ENCODE measurements at places on chromosomes 6 and 20.

GRCh38 chr20:57266291-57267157, at the start of gene BMP7:
Gene BMP7 (minus strand): TSS chr20:57266641. CDS start chr20:57266122, 519 bp downstream.
- H3K36me3 ChIP-seq: no peaks in the 10 kb centered on the region
- no peak within 1 kb of the TSS for H3K27ac ChIP-seq
- DNase-seq: no peak
- H3K4me3 ChIP-seq: no peak within 1 kb of the TSS
- H3K4me1 ChIP-seq: peaks cover 3% of the 10 kb centered on the region

DNA sequence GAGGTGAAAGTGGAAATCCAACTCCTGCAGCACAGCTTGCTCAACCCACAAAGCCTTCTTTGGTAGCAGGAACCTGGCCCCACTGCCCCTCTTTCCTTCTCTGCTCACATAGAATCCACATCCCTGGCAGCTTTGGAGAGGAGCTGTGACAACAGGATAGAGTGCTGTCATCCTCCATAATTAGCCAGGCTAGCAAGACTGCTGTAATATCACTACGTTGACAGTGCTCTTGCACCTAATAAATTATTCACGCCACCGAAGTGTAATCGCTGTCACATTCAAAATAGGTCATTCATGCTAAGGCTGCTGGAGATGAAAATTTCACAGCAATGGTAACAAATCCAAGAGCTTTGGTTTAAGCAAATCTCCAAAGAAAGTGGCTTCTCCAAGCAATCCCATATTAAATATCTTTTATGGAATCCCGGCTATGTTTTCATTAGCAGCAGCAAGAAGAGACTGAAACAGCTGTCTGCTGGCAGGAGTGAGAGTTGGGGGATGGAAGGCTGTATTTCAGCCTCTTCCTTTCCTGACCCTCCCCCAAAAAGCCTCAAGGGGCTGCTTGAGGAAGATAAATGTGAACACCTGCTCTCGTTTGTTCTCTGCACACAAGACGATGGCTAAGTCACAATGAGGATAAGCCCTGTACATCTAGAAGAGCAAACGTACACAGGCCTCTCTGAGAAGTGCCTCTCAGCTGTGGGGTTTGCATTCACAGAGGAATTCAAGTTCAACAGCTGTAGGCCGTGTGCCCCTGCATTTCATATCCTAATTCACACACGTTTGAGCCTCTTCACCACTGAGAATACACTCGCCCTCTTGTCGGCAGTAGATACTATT, 16.5 kb downstream of the RIPOR2 start:
- peaks cover 71% of the 10 kb centered on the region for H3K36me3 ChIP-seq
- peak overlapping the region; percentile 46 for H3K27ac ChIP-seq
- peak overlapping the region; percentile 48 for H3K4me3 ChIP-seq
- no peaks in the 10 kb centered on the region for H3K27me3 ChIP-seq
- DNase-seq: no peak

- no peaks in the 10 kb centered on the region for H3K36me3 ChIP-seq
- H3K27me3 ChIP-seq: peaks cover 2% of the 10 kb centered on the region
- no peak overlapping the region for H3K4me3 ChIP-seq
- H3K27ac ChIP-seq: no peak overlapping the region
- peaks cover 5% of the 10 kb centered on the region for H3K4me1 ChIP-seq
- no peak for DNase-seq
These were observed 391.8 kb downstream of the CDC5L start for GRCh38 chr6:44779130-44779826.

- no peak overlapping the region for H3K27ac ChIP-seq
- H3K4me1 ChIP-seq: no peaks in the 10 kb centered on the region
- H3K27me3 ChIP-seq: peaks cover 5% of the 10 kb centered on the region
- DNase-seq: no peak
- no peaks in the 10 kb centered on the region for H3K36me3 ChIP-seq
- H3K4me3 ChIP-seq: no peak overlapping the region
These were observed 50.5 kb downstream of the CFAP61 start for GRCh38 chr20:20102716-20103258.

GRCh38 chr6:170283212-170284081, 7.4 kb downstream of the DLL1 start:
- no peak overlapping the region for H3K4me3 ChIP-seq
- no peak overlapping the region for H3K27ac ChIP-seq
- no peak for DNase-seq
- H3K36me3 ChIP-seq: no peaks in the 10 kb centered on the region

DNA sequence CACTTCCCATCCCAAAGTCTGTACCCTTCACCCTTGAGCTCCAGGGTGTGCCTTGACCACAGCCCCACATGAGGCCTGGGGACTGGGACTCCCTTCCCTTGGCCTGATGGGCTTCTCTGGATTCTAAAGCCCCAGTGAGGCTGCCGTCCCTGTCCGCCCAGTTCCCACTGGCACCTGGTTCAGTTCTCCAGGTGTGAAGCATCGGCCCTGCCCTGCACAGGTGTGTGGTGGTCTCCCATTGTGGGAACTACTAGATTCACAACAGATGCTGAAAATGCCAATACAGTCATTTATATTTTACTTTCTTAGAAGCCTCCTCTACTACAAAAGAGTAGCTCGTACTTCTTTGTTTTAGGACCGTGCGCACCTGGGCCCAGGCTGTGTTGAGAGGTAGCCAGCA, 72.8 kb downstream of the TTLL2 start:
- H3K36me3 ChIP-seq: no peaks in the 10 kb centered on the region
- no peak overlapping the region for H3K4me3 ChIP-seq
- no peaks in the 10 kb centered on the region for H3K27me3 ChIP-seq
- no peaks in the 10 kb centered on the region for H3K4me1 ChIP-seq

- H3K27me3 ChIP-seq: no peaks in the 10 kb centered on the region
- no peak for DNase-seq
- no peak overlapping the region for H3K4me3 ChIP-seq
- no peak overlapping the region for H3K27ac ChIP-seq
These were observed 167.2 kb upstream of the THEMIS start for GRCh38 chr6:128068119-128068479.

- DNase-seq: no peak
- peaks cover 2% of the 10 kb centered on the region for H3K36me3 ChIP-seq
- H3K4me1 ChIP-seq: peaks cover 4% of the 10 kb centered on the region
- no peak overlapping the region for H3K4me3 ChIP-seq
- no peak overlapping the region for H3K27ac ChIP-seq
- H3K27me3 ChIP-seq: no peaks in the 10 kb centered on the region
These were observed 25.5 kb downstream of the FASTKD5 start for GRCh38 chr20:3134151-3134550.

GRCh38 chr6:89749918-89750317, 69.7 kb downstream of the MDN1 start:
- H3K27me3 ChIP-seq: no peaks in the 10 kb centered on the region
- no peak for DNase-seq
- H3K27ac ChIP-seq: no peak overlapping the region
- H3K4me3 ChIP-seq: no peak overlapping the region
- peaks cover 53% of the 10 kb centered on the region for H3K36me3 ChIP-seq

GRCh38 chr6:39530201-39530759, 194.9 kb downstream of the KIF6 start:
- DNase-seq: peak; percentile 4
- peaks cover 2% of the 10 kb centered on the region for H3K27me3 ChIP-seq
- no peak overlapping the region for H3K4me3 ChIP-seq
- H3K4me1 ChIP-seq: peaks cover 3% of the 10 kb centered on the region

GRCh38 chr6:136014454-136015437, 163.2 kb downstream of the PDE7B start:
- H3K27ac ChIP-seq: no peak overlapping the region
- H3K4me3 ChIP-seq: no peak overlapping the region

DNA sequence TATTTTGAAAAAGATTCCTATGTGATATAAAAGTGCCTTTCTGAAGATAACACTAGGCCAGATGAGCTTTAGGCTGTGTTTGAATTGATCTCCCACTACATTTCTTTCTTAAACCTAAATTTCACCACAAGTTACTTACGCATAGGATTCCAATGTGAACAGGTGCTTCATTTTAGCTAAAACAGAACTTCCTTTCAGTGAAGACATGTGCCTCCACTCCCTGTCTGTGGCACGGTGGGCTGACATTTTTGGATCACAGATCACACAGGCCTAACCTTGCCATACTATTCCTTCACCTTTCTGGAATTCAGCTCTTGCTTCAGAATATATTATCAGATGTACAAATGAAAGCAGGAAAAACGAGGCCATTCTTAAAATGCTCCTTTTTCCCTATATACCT, 231.8 kb downstream of the SAMD5 start:
- no peaks in the 10 kb centered on the region for H3K4me1 ChIP-seq
- DNase-seq: no peak
- no peak overlapping the region for H3K27ac ChIP-seq
- H3K4me3 ChIP-seq: no peak overlapping the region
- no peaks in the 10 kb centered on the region for H3K36me3 ChIP-seq

- H3K27ac ChIP-seq: no peak overlapping the region
- peaks cover 2% of the 10 kb centered on the region for H3K36me3 ChIP-seq
- peaks cover 26% of the 10 kb centered on the region for H3K4me1 ChIP-seq
- no peak overlapping the region for H3K4me3 ChIP-seq
- H3K27me3 ChIP-seq: peaks cover 69% of the 10 kb centered on the region
These were observed 90.0 kb downstream of the SNAP25 start for GRCh38 chr20:10308652-10309051.

- no peak for DNase-seq
- peaks cover 2% of the 10 kb centered on the region for H3K27me3 ChIP-seq
- H3K36me3 ChIP-seq: no peaks in the 10 kb centered on the region
- H3K4me1 ChIP-seq: no peaks in the 10 kb centered on the region
These were observed 62.7 kb downstream of the EDN3 start for GRCh38 chr20:59363101-59363500.

DNA sequence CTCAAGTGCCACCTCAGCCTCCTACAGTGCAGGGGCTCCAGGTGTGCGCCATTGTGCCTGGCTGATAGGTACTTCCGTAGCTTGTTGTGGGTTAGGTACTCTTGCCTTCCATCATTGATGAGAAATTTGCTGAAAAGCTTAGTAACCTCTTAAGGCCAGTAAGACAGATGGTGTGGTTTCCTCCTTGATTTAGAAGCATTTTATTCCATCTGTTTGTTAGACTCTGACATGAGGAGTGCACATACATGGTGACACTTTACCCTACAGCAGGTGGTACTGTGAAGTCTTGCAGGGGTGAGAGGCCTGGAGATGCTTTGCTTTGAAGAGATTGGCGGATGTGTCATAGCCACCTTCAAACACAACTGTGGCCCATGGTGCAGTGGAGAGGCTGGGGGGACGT, 14.8 kb upstream of the MTG2 start:
- H3K4me1 ChIP-seq: no peaks in the 10 kb centered on the region
- H3K27me3 ChIP-seq: no peaks in the 10 kb centered on the region
- H3K36me3 ChIP-seq: peaks cover 16% of the 10 kb centered on the region
- no peak overlapping the region for H3K27ac ChIP-seq
- DNase-seq: no peak

- DNase-seq: no peak
- no peaks in the 10 kb centered on the region for H3K4me1 ChIP-seq
- H3K4me3 ChIP-seq: no peak overlapping the region
These were observed 653 bp downstream of the FRMD1 start for GRCh38 chr6:168078175-168078942.

GRCh38 chr6:5707281-5708045, 299.3 kb downstream of the NRN1 start:
- DNase-seq: no peak
- peaks cover 17% of the 10 kb centered on the region for H3K4me1 ChIP-seq
- H3K27me3 ChIP-seq: no peaks in the 10 kb centered on the region
- H3K4me3 ChIP-seq: no peak overlapping the region
- peaks cover 3% of the 10 kb centered on the region for H3K36me3 ChIP-seq
- H3K27ac ChIP-seq: no peak overlapping the region

GRCh38 chr6:36154286-36154685, 24.0 kb downstream of the MAPK13 start:
- H3K36me3 ChIP-seq: peaks cover 4% of the 10 kb centered on the region
- no peaks in the 10 kb centered on the region for H3K27me3 ChIP-seq
- no peak overlapping the region for H3K27ac ChIP-seq
- H3K4me1 ChIP-seq: peaks cover 6% of the 10 kb centered on the region
- no peak overlapping the region for H3K4me3 ChIP-seq

DNA sequence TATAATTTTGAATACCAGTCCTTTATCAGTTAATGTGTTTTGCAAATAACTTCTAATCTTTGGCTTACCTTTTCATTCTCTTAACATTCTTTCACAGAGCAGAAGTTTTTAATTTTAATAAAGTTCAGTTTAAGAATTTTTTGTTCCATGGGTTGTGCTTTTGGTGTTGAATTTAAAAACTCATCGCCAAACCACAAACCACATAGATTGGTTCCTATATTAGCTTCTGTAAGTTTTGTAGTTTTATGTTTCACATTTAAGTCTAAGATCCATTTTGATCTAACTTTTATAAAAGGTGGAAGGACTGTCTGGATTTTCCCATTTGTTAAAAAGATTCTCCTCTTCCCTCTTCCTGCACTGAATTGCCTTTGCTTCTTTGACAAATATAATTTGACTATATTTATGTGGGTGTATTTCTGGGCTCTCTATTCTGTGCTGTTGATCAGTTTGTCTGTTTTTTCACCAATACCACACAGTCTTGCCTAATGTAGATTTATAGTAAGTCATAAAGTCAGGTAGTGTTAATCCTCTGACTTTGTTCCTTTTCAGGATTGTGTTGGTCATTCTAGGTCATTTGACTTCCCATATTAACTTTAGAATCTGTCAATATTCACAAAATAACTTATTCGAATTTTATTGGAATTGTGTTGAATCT, 17.5 kb upstream of the SDCBP2 start:
- DNase-seq: no peak
- H3K4me3 ChIP-seq: peak overlapping the region; percentile 45
- no peaks in the 10 kb centered on the region for H3K27me3 ChIP-seq
- H3K27ac ChIP-seq: peak overlapping the region; percentile 69

DNA sequence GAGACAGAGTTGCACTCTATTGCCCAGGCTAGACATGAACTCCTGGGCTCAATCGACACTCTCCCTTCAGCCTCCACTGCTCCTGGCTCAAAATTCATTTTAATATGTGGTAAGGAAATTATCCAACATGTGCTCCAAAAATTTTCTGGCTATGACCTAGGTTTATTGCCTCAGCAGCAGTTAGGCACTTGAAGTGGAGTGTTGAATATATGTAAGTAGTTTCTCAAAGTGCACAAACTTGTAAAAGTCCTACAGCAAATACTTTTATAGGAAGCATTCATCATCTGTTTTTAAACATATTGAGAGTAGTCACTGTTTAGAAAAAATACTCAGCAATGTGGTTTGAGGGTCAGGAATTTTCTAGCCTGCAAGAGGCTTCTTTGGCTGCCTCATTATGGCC, 13.2 kb downstream of the FILIP1 start:
- H3K27me3 ChIP-seq: peaks cover 13% of the 10 kb centered on the region
- no peak overlapping the region for H3K4me3 ChIP-seq
- no peaks in the 10 kb centered on the region for H3K4me1 ChIP-seq
- no peak for DNase-seq
- no peak overlapping the region for H3K27ac ChIP-seq

- no peaks in the 10 kb centered on the region for H3K27me3 ChIP-seq
- H3K4me1 ChIP-seq: peaks cover 36% of the 10 kb centered on the region
- peaks cover 3% of the 10 kb centered on the region for H3K36me3 ChIP-seq
- no peak for DNase-seq
- H3K27ac ChIP-seq: no peak overlapping the region
These were observed 119.2 kb downstream of the KCNQ5 start for GRCh38 chr6:72741083-72741482.

DNA sequence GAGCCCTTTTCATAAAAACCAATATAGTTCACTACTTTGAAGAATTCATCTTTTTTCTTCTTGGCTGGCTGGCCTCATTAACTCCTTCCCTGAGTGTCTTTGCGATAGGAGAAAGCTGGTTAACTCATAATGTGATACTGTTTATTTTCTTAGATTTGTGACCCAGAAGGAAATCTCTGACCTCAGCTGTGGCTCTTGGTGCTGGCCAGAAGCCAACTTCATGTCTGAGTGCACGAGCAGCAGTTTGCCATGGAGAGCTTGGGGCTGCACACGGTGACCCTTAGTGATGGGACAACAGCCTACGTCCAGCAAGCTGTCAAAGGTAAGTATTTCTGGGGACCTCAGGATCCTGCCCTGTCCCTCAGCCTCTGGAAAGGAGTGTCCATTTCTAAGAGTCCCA, 16.7 kb upstream of the DEF6 start:
- no peak overlapping the region for H3K27ac ChIP-seq
- peaks cover 2% of the 10 kb centered on the region for H3K4me1 ChIP-seq
- H3K4me3 ChIP-seq: no peak overlapping the region
- H3K36me3 ChIP-seq: peaks cover 30% of the 10 kb centered on the region
- no peak for DNase-seq
- H3K27me3 ChIP-seq: no peaks in the 10 kb centered on the region

Data from T-helper 2 cell treated with Interferon-gamma antibody and Interleukin-4, amounts not matched to agents 5 μg/mL and 100 μg/mL, for 36 hours (primary cell).